ENCODE measurements at places on chromosomes 5 and 9.

GRCh38 chr5:154652746-154653417, 102.3 kb upstream of the LARP1 start:
- peak; percentile 64 for DNase-seq

- no peak for DNase-seq
Observed at GRCh38 chr9:129653823-129654553, 11.5 kb upstream of the PRRX2 start.

GRCh38 chr9:127197186-127197860, 67.3 kb upstream of the GARNL3 start:
- no peak for DNase-seq

GRCh38 chr9:114319147-114319546, 3.8 kb upstream of the ORM1 start:
- no peak for DNase-seq

DNA sequence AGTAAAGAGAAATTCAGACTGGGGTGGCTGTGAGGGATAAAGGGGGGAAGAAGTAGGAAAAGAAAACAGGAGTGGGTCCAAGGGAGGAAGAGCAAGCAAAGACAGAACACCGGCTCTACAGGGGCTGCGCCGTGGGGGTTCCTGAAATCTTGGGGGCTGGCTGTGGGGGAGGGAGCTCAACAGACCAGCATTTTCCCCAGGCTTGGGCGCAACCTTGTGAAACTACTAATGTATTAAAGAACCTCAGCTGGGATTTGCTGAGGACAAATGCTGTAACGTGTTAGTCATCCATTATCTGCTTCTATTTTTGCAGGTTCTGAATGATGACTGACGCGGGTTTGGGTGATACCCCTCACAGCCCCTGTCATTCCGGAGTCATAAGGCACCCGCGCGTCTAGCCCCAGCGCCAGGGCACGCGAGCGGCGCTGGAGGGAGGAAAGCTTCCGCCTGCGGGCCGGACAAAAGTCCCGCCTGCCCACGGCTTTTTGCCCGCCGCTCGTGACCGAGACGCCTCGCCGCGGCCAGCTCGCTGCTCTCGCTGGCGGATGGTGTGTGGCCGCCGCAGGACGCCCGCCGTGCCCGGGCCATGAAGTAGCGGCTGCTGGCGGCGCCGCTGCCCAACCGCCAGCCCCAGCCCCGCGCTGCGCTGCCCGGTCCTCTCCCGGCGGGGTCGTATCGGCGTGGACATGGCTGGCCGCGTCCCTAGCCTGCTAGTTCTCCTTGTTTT, 110.6 kb downstream of the PAM start:
- DNase-seq = peak; percentile 64

DNA sequence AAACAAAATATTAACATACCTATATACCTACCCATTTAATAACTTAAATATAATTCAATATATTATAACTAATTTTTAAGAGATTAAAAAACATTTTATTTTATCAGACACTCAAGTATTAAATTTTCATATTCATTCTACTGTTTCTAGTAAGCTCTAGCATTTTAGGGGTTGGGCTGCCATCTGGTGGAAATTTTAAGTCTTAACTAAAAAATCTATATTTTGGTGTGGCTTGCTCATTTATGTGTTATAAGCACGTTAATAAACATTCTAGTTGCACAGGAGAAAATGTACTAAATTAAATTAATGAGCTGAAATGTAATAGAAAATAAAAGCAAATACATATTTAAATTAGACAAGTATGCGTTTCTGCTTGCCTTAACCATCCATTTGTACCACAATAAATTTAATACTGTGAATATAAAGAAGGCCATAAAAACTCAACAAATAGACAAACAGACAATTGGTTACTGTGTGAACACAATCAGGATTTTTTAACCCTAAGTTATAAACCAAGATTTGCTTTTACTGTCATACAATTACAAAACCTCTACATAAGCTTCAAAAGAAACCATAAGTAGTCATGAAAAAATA, 1728.3 kb upstream of the CDH9 start:
- DNase-seq = peak; percentile 2

- DNase-seq = no peak
Observed at GRCh38 chr9:117470902-117471301, 56.0 kb upstream of the ASTN2 start.

DNA sequence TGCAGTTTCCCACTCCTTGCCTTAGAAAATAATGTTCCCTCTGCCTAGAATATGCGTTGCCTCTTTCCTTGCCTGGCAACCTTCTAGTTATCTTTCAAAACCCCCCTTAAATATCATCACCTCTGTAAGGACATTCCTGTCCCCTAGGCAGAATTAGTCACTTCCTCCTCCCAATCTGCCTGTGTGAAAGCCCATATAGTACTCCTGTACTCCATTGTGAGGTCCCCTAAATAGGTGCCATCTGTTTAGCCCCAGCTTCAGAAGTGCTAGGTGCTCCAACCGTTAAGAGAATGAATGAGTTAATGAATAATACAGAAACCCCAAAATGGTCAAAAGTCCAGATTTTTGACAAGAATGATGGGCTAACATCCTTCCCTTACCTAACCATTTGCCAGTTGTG, 181.4 kb downstream of the GDNF start:
- DNase-seq = no peak

DNA sequence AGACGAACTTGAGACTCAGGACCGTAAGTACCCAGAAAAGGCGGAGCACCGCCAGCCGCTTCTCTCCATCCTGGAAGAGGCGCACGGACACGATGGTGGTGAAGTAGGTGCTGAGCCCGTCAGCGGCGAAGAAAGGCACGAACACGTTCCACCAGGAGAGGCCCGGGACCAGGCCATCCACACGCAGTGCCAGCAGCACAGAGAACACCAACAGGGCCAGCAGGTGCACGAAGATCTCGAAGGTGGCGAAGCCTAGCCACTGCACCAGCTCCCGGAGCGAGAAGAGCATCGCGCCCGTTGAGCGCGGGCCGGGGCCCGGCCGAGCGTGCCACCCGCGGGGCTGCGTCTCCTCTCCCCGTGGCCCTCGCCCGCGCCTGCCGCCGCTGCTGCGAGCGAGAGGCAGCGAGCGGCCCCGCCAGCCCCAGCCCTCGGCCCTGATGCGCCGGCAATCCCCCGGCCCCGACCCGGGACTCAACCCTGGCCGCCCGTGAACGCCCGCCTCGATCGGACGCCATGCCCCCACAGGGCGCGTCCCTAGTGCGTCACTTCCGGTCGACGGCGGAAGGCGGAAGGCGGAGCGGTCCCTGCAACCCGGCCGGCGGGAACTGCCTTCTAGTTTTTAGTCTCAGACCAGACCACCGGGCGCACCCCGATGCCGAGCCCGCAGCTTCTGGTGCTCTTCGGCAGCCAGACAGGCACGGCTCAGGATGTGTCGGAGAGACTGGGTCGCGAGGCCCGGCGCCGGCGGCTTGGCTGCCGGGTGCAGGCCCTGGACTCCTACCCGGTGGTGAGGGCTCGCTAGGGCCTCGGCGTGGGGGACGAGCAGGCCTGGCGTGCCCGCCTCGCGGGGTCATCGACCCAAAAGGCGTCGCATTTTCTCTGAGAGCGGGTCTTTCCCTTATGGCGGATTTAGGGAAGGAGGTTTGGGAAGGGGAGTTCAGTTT, at the start of the genes NDOR1 and TMEM203:
NDOR1 (plus strand) TSS at position 575 of the 944 bp plus-strand sequence; CDS start at position 653, 78 bp downstream.
TMEM203 (minus strand) TSS at position 523 of the 944 bp plus-strand sequence; CDS start at position 289, 234 bp downstream.
- DNase-seq = peak; percentile 100

DNA sequence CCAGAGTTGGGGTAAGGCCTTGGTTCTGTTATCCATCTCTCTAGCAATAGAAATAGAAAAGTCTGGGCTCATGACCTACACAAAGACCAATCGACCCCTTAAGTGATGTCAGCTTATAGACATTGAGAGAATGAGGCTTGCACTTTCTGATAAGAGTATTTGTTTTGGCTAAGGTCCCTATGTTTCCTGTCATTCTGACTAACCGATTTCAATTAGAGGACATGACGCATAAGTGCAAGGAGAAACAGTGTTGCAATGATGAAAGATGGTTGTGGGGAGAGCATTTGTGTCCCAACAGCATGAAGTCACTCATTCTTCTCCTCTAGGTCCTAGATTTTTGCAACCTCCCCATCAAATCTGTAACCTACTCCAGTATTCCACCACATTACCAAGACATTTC, 255.1 kb downstream of the MAT2B start:
- no peak for DNase-seq

DNA sequence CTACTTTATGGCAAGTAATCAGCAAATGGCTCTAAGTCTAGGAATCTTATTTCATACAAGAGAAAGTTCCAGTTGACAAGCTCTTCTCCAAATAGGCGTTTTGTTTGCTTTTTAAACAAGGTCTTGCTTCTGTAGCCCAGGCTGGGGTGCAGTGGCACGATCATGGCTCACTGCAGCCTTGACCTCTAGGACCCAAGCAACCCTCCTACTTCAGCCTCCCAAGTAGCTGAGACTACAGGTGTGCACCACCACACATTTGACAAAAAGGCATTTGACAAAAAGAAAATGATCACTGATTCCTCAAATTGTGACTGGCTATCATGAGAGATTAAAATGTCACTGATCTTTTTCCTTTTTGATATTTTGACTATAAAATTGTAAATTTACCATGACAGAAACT, 31.8 kb downstream of the NR6A1 start:
- no peak for DNase-seq

- no peak for DNase-seq
Observed at GRCh38 chr9:86605303-86605702, 251.1 kb upstream of the TUT7 start.

GRCh38 chr9:17433526-17433925, 145.3 kb upstream of the SH3GL2 start:
- no peak for DNase-seq

DNA sequence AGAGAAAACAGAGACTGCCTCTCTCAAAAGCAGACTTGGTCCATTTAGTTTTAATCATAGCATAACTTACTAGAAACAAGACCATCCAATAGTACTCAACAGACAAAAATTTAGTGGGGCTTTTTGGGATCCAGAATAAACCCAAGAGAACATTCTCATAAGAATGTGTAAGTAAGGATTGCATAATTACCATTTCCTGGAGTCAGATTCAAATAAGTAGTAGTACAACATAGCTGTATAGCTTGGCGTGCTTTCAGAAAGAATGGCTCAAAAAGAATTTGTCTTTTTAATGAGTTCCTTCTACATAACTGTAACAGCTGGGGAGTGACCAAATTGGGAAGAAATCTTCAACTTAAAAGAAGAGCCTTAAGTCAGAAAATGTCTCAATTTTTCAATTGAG, 145.4 kb downstream of the DENND1A start:
- DNase-seq = no peak

GRCh38 chr5:17182494-17182893, 34.9 kb upstream of the BASP1 start:
- DNase-seq = no peak

DNA sequence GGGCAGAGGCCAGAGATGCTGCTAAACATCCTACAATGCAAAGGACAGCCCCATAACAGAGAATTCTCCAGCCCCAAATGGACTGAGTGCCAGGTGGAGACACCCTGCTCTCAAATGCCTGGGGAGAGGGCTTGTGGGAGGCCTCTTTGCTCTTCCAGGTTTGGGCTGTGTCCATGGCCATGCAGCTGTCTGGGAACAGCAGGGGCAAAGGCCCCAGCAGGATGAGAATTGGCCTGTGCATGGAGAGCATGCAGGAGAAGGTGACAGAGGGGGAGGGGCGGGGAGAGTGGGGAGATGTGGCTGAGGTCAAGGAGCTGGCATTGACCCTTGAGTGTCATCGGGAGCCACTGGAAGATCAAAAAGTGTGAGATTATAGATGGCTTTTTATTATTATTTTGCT, 111.5 kb upstream of the ERCC6L2 start:
- DNase-seq = no peak

DNA sequence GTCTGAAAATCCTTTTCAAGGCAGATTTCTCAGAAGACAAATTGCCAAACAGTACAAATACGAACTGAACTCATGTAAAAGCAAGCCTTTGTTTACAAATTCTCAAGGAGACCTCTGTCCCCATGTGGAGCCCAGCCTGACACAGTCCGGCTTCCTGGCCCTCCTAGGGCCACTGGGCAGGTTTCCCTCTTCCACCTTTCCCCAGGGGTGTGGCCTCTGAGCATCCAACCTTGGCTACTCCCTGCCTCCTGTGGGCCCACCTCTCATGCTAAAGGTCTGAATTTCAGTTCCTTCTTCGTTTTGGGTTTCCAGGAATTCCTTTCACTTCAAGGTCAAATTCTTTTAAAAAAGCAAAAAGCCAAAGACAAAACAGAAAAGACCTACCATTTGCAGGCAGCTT, 10.1 kb downstream of the DAP start:
- no peak for DNase-seq

GRCh38 chr9:109975574-109976295, 195.7 kb downstream of the PALM2AKAP2 start:
- no peak for DNase-seq

GRCh38 chr9:13296972-13297371, 17.5 kb upstream of the MPDZ start:
- DNase-seq = no peak

DNA sequence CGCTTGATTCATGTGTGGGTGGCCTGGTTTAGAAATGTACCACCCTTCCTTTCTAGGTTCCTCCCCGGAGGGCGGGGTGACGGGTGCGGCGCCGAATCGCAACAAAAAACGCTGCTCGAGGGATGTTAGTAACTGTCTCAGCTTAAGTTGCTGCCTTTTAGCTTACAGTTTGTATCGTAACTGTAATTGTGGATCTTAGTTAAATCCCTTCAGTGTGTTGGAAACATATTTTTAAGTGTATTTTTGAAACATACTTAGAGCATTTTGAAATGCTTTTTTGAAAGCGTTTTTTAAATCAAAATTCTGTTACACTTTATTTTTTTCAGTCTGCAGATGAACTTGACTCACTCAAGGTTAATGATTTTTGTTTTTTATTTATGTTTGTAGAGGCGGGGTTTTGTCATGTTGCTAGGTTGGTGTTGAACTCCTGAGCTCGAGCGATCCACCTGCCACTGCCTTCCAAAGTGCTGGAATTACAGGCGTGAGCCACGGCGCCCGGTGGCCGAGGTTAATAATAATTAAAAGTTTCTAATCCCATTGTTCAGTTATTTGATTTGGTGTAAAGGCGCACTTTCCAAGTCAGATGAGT, 997 bp upstream of the CHD1 start:
- no peak for DNase-seq

DNA sequence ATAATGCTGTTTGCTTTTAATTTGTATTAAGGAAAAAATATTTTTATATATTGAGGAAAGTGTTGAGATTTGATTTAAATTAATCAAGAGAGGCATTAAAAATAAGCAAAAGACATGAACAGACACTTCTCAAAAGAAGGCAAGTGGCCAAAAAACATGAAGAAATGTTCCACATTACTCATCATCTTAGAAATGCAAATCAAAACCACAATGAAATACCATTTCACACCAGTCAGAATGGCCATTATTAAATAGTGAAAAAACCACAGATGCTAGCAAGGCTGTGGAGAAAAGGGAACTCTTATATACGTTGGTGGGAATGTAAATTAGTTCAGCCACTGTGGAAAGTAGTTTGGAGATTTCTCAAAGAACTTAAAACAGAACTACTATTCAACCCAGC, 45.9 kb downstream of the RANBP17 start:
- no peak for DNase-seq
